ENCODE measurements at places on chromosomes 1 and 21.

- no peak for DNase-seq
Measured at GRCh38 chr1:42128499-42128898, 24.7 kb upstream of the GUCA2B start.

DNA sequence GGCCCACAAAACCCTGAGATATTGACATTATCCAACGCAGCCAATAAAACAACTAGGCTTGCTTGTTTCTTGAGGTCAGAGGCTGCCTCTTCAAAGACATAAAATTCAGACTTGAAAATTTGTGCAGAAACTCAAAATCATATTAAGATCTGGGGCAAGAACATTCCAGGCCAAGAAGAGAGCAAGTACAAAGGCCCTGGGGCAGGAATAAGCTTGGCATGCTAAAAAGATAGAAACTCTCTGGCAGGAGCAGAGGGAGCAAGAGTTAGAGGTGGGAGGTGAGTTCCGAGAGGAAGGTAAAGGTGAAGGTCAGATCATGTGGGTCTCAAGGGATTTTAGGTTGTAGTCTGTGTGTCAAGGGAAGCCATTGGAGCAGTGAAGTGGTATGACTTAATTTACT lies 8.8 kb upstream of the IGSF3 start:
- DNase-seq = no peak

DNA sequence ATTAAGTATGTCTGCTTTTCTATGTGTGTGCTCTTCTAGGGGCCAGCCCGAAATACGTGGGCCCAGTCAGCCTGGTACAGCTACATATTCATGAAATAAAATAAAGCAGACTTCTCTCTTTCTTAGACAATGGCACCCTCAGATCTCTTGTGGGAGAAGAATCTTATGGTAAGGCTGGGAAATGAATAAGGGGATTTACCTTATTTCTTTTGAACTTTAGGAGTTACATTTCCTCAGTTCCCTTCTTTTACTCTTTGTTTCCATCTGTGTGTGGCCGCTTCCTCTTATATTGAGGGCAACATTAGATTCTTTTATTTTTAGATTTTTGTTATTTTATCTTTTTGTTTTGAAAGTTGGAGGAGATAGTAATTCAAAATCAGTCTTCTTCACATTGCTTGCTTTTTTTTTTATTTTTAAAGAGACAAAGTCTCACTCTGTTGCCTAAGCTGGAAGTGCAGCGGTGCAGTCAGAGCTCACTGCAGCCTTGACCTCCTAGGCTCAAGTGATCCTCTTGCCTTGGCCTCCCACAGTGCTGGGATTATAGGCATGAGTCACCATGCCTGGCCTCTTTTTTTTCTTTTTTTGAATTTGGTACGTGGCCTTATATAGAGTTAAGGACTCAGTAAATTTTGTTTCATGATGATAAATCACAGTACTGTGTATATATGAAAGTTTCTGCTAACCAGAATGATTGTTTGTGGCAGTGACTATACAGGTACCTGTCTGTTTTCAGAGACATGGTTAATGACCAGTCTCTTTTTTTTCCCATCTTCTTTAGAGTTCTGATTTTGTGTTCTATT lies 9.1 kb downstream of the LAMC1 start:
- no peak for DNase-seq

DNA sequence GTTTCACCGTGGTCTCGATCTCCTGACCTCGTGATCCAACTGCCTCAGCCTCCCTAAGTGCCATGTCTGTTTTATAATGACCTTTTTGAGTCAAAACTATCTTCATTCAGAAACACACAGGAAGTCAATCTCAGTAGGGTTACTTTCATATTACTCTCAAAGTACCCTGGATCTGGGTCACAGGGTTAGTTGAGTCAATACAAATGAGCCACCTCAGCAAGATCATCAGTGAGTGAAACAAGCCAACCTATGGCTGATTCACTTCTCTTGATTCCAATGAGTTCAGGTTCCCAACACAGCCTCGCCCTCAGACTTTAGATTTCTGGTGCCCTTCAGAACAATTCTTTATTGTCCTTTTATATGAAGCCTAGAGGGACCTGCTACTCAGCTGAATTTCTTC lies 76.9 kb downstream of the ZC3H11B start:
- no peak for DNase-seq

GRCh38 chr1:234607109-234608024 lies 2.6 kb downstream of the IRF2BP2 start:
- no peak for DNase-seq

DNA sequence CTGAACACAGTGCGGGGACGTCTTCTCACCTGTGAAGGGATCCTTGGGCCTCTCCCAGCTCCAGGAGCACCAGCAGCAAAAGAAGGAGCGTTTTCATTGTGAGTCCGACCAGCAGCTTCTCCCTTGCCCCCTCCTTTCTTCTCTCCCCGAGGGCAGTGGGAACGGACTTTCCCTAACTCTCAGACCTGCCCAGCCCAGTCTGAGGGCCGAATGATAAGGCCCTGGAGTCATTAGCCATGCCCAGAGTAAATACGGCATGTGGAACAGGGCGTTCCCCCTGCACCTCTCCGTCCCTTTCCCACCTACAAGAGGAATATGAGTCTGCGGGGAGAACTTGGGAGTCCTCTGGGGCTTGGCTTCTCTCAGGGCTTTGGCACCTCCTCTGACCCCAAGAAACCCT lies at the start of gene CTSE:
Gene CTSE (minus strand): TSS at position 201 of the 400 bp plus-strand sequence. CDS start 104 bp downstream, at position 97.
- DNase-seq = no peak
